Esophagus mucosa (tissue), 1 donor: ENCODE measurements at places on chromosomes 3 and 15. TPM values are rescaled to one million over a fixed set of nuclear protein-coding genes. Genes with fewer than 3 reads are reported as not detected.
A peak's percentile ranks its signal among the peaks of the same experiment; 100 is the strongest.

GRCh38 chr3:107217172-107217571 is 160.1 kb upstream of the CCDC54 start:
- no peak for ATAC-seq

DNA sequence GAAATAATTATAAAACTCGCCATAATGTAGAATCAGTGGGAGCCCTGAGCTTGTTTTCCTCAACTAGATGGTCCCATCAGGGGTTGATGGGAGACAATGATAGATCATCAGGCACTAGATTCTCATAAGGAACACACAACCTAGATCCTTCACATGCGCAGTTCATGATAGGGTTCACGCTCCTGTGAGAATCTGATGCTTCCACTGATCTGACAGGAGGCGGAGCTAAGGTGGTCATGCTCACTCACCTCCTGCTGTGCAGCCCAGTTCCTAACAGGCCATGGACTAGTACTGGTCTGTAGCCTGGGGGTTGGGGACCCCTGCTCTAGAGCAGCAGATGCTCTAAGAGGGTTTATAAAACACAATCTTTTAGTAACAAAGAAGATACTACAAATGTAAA is 183.6 kb downstream of the ANXA2 start:
- ATAC-seq: no peak

DNA sequence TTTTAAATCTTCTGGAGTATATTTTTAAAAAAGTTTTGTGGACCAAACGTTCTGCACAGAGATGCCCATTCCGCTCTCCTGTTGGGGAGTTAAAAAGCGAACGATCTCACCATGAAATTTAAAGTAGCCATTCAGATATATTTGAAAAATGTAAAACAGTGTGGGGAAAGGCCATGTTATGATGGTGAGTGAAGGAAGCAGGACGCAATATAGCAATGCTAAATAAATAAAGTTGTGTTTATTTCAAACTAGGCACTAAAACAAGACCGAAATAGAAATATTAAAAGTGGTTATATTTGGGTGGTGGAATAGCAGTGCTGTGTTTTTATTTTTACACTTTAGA is 327 bp upstream of the CCDC13 start:
- no peak for ATAC-seq

- no peak for ATAC-seq
Observed at GRCh38 chr15:46815765-46816164, 901.5 kb upstream of the SEMA6D start.

- peak; percentile 83 for ATAC-seq
Observed at GRCh38 chr15:34360298-34360697, 6.7 kb downstream of the LPCAT4 start.

DNA sequence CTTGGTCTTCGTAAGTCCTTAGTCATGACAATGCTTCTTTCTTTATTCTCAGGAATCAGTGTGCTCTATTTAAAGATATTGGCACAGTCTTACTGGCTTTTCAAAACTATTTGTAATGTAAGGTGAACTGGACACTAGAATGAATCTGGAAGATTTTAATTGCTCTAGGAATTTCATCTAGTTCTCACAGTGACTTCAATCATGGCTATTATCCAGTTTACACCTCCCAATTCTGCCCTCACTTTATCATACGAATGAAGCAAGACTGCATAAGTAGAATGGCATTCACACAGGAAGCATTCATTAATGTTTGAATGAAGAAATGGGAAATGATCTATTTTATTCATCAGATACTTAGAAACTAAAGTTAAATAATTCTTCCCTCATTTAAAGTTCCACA is 26.7 kb upstream of the DRD3 start:
- no peak for ATAC-seq

- ATAC-seq: no peak
Observed at GRCh38 chr3:13463618-13464400, 16.3 kb upstream of the HDAC11 start.

DNA sequence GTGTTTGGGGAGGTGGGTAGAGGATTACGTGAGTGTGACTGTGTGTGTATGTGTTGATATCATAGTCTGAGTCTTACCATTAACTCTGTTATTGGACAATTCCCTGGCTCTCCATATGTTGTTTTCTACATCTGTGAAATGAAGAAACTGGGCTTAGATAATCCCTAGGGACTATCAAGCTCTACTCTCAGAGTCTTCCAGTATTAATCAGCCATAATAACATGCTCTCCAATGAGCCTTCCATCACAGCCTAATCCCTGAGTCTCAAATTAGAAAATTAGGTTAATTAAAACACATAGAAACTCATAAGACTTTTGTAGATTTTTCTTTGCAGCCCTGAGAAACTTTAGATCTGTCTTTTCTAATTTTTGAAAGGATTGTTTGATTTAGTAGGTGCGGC is 404.2 kb upstream of the RARB start:
- ATAC-seq: no peak

DNA sequence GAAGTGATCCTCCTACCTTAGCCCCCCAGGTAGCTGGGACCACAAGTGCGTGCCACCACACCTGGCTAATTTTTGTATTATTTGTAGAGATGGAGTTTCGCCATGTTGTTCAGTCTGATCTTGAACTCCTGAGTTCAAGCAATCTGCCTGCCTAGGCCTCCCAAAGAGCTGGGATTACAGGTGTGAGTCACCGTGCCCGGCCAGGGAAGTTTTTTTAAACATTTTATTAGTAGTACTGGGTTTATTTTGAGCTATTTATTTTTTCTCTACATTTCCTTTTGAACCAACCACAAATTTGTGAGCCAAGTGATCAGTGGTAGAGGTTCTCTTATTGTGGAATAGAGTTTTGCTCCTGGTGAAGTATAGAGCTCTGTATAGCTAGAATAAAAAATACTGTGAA is 33.7 kb downstream of the ARMC8 start:
- ATAC-seq: no peak

DNA sequence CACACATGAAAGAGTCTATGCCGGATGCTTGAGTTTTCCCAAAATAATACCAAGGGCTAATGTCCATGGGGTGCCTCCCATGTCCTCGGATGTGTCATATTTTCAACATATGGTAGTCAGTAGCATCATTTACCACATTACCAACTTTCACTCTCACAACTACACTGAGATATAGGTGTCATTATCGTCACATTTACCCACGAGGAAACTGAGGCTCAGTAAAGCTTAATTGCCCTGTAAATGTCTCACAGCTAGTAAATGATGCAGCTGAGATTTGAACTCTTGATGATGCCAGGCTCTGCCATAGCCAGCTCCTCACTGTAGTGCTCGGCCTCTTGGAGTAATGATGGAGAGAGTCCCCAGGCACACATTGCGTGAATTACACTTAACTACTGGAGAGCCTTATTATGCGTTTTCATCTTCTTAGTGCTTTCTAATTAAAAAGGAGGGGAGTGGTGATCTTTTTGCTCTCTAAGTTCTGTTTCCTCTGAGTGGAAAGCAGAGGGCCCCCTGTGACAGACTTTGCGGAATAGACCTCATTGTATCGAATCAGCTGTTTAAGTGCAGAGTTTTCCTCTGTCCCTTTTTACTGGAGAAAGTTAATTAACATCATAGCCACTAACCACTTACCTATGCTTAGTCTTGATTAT is 142.0 kb upstream of the SLCO3A1 start:
- no peak for ATAC-seq

DNA sequence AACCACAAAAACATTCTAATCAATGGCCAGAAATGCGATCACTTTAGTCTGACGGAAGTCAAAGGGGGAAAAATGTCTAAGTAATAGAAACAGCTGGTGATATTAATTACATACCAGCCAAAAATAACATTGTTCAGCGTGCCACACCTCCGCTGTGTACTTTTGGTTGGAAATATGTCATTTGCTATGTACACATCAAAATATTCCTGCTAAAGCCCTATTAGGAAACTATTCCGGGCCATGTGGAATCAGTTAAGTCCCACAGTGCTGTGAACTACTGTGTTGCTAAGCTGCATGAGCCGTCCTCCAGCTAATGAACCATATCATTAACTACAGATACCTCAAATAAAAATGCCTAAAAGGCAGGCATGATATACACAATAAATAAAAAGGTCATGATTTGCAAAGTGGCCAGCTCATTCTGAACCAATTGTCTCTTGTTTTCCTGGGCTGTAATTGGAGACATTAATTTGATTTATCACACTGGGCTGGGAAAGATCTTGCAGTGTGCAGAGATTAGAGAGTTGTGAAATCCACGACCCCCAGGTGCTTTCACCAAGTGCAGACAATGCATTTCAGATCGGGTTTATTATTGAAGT is 200.5 kb upstream of the LRTM1 start:
- no peak for ATAC-seq

DNA sequence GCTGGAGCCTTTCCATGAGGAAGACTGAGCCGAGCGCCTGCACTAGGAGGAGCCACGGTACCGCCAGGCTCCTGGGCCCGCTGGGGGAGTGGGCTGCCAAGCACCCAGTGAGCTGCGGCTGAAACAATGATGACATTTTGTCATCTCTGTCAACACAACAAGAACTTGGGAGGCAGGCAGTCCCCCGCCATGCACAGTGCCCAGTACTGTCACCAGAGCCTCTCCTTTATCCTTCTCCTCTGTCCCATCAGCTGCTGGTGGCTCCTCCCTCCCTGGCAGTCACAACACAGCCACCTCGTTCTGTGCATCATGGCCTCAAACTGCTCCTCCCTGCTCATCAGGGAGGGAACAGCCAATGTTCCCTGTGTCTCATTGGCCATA is 34.0 kb upstream of the PCSK6 start:
- ATAC-seq: no peak

- ATAC-seq: no peak
Observed at GRCh38 chr15:31271224-31271635, 55.4 kb upstream of the KLF13 start.

GRCh38 chr15:79522656-79523055 is 90.5 kb downstream of the MINAR1 start:
- ATAC-seq: no peak

GRCh38 chr3:9777694-9778021 is 7.9 kb upstream of the CAMK1 start:
- ATAC-seq: no peak

DNA sequence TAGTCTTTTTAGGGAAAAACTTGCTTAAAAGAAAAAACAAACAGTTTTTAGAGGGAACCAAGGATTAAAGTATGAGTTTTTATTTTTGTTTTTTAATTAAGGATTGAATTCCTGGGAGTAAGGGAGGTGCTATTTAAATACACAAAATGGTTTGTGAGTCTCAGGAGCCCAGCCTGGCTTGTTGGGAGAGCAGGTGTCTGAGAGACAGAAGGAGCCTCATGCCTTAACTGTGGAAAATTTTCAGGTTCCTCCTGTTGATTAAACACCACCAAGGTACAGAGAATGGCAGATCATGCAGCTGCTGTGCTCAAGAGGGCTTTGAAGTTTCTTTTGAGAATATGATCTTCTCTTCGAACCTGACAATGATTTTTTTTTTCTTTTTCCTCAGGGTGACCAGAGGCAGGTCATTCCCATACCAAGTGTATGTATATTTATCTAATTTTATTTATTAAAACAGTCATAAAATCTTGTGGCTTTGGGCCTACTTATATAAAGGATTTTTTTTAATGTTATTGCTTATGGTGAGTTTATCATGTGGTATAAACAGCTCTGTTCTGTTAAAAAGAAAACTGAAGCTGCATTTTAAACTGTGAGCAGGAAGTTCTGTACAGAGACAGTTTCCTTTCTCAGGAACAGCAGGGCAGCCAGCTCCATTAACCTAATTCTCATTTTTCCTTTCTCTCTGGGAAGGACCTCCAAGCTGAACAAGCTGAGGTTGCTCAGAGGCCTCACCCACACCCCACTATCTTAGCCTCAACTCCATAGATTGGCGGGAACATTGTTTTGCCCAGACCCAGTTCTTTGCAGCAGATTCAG is 33.7 kb upstream of the VILL start:
- no peak for ATAC-seq

DNA sequence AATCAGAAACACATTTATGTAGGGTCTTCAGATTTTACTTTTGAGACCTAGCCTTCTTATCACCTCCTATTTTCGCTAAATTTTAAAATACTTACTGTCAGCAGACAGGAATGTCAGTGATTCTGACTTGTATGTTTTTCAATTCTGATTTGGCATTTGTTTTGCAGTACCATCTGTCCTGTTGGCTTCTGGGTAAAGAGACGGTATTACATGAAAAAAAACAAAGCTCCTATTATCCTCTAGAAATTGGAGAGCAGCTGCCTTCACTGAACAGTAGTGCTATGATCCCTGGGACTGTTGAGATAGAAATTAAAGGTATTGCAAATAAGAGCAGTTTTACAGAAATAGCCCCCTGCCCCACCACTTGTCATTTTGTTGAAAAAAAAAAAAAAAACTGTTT is 8.4 kb downstream of the ARMC8 start:
- ATAC-seq: no peak

- ATAC-seq: no peak
Observed at GRCh38 chr3:183354325-183354831, 74.0 kb downstream of the MCF2L2 start.

DNA sequence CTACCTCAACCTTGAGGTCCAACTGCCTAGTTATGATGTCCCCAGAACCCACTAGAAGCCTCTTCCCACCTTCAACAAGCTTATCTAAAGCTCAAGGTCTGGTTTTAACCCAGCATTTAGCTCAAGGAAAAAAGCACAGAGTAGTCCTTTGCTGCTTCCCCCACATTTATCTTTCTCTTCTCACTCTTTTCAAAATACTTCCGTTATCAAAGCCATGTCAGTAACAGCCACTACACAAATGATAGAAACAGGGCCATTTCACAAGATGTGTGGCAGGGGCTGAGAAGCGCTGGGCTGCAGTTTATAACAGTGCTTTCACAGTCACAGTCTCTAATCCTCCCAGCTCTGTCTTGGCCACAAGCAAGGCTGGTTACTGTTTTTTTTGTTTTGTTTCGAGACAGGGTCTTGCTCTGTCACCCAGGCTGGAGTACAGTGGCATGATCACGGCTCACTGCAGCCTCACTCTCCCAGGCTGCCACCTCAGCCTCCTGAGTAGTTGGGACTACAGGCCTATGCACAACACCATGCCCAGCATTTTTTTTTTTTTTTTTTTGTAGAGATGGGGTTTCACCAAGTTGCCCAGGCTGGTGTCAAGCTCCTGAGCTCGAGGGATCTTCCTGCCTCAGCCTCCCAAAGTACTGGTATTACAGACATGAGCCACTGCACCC is 218.8 kb downstream of the OSBPL10 start:
- ATAC-seq: no peak

- peak; percentile 13 for ATAC-seq
Observed at GRCh38 chr3:158768361-158768787, 33.5 kb upstream of the MFSD1 start.

GRCh38 chr15:57364282-57365007 is 11.9 kb upstream of the CGNL1 start:
- no peak for ATAC-seq

The KLF15 gene
- total RNA-seq: 0.60 TPM

The CAPN3 gene
- 4.5 TPM for total RNA-seq

The SPTBN5 gene
- total RNA-seq: 2.1 TPM

The RPLP1 gene
- 2,110 TPM for total RNA-seq

The SLC9C1 gene
- total RNA-seq: not detected

The CCDC54 gene
- not detected for total RNA-seq

The BCL6 gene
- 40.1 TPM for total RNA-seq

The EIF1B gene
- 19.5 TPM for total RNA-seq

The C3orf22 gene
- total RNA-seq: not detected

The PSTPIP1 gene
- 1.3 TPM for total RNA-seq

The TIGIT gene
- 0.08 TPM for total RNA-seq

The C3orf85 gene
- not detected for total RNA-seq

The B3GALNT1 gene
- total RNA-seq: 5.2 TPM

The MUC20 gene
- 34.9 TPM for total RNA-seq
